BJ (cell line): ENCODE measurements at places on chromosomes 3 and 15.

DNA sequence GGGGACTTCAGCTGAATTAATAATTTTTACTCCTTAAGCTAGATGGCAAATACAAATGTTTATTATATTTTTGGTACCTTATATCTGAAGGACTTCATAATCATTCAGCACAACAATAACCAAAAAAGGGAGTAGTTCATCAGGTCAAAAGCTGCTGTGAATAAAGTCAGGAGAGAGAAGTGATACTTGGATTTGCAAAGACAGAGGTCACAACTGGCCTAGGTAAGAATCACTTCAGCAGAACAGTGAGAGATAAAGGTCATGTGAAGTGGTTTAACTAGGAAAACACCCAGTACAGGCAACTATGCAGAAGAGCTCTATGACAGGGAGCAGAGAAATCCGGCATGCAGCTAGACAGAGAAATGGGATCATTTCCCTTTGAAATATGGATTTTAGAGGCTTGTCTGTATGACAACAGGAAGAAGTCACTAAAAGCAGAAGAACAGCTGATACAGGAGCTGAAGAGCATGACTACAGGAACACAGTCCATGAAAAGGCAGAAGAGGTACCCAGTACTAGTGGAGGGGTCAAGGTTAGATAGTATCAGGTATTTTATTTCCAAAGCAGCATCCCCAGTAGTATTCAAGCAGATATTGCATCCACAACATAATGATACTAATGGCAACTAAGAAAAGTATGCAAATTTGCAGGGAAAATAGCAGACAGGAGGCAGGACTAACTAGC lies 25.7 kb downstream of the ZMAT3 start:
- no peak for DNase-seq

DNA sequence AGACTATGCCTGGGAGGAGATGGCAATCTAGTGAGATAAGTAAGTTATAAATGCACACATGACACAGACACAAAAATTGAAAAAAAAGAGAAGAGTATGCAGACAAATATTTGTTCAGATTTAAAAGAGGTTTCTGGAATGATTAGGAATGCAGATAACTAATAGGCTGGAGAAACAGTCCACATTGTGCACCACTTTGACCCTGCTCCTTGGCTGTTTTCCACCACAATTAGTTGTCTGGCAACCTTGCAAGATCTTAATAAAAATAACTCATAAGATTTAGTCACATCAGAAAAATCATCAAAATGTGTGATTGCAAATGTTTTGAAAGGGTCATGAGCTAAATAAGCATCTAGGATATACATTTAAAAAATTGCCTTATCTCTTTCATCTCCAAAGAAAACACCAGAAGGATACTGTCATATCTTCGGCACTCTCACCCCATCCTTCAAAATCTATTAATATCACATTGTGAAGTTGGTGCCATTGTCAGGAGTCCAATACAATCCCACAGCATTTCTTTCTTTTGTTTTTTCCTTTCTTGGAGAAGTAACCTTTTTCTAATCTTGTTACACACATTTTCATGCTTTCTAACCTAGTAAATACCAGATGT lies 153.7 kb upstream of the KCNMB2 start:
- peak; percentile 94 for DNase-seq

DNA sequence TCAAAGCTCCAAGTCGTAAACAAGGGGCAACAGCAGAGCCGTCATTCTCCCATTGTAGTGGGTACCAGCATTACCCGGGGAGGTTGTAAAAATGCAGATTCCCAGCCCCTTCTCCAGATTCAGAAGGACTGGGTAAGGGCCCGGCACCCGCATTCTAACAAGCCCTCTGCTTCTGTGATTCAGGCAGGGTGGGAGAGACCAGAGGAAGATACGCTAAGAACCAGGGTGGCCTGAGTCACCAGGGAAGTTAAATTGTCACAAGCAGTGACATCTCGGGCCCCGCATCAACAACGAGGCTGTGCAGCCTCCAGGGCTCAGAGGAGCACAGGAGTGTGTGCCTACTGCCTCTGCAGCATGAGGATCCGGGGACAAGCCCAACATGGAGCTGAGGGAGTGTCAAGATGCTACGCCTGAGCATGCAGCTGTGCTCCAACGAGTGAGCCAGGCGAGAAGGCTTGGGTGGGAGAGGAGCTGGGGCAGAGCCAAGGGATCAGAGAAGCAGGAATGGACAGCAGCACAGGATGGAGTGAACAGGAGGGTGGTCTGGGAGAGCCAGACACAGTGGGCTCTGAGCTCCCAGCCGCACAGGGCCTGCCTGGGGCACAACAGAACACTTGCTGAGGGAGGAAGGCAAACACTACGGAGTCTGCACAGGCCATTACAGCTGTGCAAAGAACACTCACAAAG lies 68.5 kb downstream of the CPN2 start:
- no peak for DNase-seq

DNA sequence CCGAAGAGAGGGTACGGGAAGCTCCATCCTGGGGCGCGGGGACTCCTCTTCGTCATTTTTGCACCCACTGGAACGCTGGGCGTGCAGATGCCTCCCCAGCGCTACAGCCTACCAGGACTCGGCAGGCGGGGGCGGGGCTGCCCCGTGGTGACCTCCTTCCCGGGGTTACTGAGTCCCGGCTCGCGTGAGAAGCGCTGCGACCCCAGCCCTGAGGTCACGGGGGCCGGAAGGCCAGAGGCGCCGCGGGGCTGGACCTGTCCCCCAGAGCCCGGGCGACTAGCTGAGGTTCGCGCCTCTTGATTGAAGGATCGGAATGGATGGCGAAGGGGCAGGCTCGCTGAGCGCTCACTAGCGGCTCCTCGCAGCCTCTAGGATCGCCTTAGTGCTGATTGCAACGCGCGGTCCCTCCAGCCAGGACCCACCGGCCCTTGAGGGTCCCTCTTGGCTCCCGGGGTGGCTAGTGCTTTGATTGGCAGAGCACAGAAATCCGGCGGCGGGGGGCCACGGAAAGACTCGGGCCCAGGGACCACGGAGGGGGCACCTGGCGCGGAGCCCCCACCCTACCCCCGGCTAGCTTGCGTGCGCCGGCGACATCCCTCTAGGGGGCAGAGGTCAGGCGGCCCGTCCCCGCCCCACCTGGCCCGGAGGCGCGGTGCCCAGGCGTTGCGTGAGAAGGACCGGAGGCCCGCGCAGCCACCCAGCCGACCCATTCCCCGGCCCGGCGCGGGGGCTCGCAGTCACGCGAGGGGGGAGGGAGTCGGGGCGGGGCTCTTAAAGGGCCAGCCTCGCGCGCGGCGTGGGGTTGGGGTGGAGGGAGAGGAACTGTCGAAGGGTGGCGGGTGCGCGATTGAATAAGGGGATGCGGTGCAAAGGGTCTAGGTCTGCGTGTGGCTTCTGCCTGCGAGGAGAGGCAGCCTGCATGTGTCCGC lies 781 bp upstream of the CYP1A1 start:
- DNase-seq: no peak

- DNase-seq: no peak
Measured at GRCh38 chr15:80604583-80605575, 90.2 kb upstream of the ABHD17C start.
